ENCODE measurements at places on chromosomes 4 and X. TPM values are rescaled to one million over a fixed set of nuclear protein-coding genes. Genes with fewer than 3 reads are reported as not detected.

The EDNRA gene
- 4.3 TPM for total RNA-seq

The GLUD2 gene
- total RNA-seq = 2.0 TPM

The TMEM156 gene
- total RNA-seq = not detected

DNA sequence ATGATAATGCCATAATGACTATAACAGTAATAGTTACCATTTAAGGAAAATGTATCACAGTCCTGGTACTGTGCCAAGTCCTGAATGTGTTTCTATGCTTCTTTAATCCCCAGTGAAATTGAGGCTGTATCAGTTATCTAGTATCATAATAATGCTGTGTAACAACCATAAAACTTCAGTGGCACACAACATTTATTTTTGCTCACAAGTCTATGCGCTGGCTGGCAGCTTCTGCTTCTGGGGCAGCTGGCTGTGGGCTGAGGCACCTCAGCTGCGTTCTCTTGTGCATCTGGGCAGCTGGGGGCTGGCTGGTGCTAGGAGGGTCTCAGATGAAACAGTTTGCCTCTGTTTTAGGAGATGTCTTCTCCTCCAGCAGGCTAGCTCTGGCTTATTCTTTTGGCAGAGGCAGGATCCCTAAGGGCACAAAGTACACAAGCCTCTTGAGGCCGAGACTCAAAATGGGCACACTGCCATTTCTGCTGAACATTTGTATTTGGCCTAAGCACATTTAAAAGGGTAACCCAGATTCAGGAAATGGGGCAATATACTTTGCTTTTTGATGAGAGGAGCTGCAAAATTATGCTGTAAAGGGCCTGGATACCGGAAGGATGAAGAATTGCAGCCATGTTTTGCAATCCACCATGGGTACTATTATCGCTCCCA, 62.6 kb upstream of the DHX15 start:
- H3K27ac ChIP-seq = no peak overlapping the region
- no peaks in the 10 kb centered on the region for H3K27me3 ChIP-seq
- H3K4me3 ChIP-seq = no peak overlapping the region
- DNase-seq = no peak

- no peaks in the 10 kb centered on the region for H3K36me3 ChIP-seq
- H3K27me3 ChIP-seq = no peaks in the 10 kb centered on the region
- H3K4me1 ChIP-seq = no peaks in the 10 kb centered on the region
- DNase-seq = no peak
- no peak overlapping the region for H3K4me3 ChIP-seq
- H3K27ac ChIP-seq = no peak overlapping the region
Observed at GRCh38 chr4:552019-552418, 24.1 kb downstream of the TMEM271 start.

DNA sequence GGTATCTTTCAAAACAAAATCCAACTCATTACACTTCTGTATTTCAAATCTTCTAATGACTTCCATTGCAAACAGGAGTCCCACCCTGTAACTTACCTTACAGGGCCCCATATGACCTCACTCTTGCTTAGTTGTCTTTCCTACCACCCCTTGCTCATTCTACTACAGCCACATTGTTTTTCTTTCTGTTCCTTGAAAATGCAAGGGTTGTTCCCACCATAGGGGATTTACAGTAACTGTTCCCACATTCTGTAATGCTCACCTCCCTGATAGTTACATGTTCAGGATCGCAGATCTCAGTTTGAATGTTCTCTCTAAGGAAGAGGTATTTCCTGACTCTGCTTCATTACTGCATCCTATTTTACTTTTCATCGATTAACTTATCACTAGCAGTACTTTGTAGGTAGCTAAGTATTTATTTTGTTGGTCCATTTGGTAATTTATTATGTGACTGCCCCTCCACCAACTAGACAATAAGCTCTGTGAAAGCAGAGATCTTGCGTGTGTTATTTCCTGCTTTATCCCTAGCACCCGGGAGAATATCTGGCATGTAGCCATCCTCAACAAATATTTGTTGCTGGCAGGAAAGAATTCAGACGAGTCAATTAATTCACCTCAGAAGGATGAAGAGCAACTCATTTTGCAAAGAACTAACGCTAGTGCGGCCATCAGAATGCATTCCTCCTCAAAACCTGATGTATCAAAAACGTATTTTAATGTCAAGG, 21.4 kb downstream of the MAOB start:
- no peak for DNase-seq
- no peak overlapping the region for H3K4me3 ChIP-seq
- no peaks in the 10 kb centered on the region for H3K36me3 ChIP-seq

DNA sequence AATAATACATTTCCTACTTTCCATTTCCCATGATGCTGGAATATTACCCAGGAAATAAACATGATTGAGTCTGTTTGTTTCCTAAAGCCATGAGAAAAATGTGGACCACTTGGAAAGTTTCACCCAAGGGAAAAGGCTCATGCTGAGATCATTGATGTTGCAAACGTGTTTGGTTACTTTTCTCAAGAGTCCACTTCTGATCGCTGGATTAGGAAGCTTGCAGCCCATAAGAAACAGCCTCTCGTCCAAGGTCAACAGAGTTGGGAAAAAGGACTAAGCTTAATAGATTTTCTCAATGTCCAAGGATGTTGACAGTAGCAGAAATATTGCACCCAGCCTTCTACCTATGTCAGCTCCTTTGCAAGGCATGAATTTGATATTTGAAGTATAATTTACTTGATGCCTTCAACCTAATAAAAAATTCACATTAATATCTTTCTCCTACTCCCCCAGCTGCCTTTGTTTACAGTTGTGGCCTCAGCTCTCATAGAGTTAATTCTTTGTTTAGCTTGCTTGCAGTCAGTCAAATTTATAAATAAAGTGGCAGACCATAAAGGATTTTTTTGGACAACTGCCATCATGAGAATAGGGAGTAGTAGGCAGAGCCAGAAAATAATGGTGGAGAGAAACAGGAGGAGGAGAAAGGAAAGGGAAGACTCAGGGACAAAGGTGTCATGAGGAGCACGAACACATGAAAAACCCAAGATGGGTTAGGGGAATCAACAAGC, 65.6 kb upstream of the BLTP1 start:
- no peak overlapping the region for H3K4me3 ChIP-seq
- no peaks in the 10 kb centered on the region for H3K36me3 ChIP-seq
- H3K27ac ChIP-seq = no peak overlapping the region
- H3K27me3 ChIP-seq = no peaks in the 10 kb centered on the region
- no peak for DNase-seq

- no peak for DNase-seq
- H3K27ac ChIP-seq = no peak overlapping the region
- H3K4me3 ChIP-seq = no peak overlapping the region
Observed at GRCh38 chrX:70826715-70827114, 81.8 kb downstream of the TEX11 start.
